ENCODE measurements at places on chromosomes 4 and X. TPM values are rescaled to one million over a fixed set of nuclear protein-coding genes. Genes with fewer than 3 reads are reported as not detected.

DNA sequence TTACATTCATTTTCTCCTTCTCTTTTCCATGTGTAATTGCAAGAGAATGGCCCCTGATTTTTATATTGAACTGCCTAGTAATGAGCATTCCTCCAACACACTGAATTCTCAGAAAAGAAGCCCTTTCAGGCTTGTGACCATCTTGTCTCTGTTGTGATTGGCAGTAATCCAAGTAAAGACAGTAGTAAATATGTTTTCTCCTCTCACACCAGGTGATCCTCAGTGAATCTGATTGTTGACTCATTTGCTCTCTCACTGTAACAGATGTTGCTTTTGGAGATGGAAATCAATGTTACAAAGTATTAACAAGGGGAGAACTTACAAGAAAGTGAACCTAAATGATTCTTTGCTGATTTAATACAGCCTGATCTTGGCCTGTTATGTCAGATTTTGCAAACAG lies 271.0 kb downstream of the AFF2 start:
- DNase-seq = no peak

GRCh38 chr4:4995103-4995907 lies 24.0 kb downstream of the CYTL1 start:
- peak; percentile 57 for DNase-seq

DNA sequence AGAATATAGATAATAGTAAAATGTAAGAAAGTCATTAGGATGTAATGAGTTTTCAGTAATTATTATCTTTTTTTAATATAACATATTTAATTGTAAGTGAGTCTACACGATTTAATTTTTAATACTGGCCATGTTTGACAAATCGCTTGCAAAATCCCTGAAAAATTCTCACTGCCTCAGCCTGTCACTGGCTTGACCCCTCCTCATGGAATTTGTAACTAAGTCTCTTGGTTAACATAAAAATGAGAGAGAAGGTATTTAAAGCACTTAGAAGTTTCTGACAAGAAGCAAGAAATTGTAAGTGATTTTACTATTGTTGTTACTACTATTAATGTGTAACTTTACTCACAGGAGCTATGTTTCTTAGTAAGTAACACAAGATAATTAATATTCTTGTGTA lies 237.9 kb upstream of the GK2 start:
- DNase-seq = no peak

- no peak for DNase-seq
Measured at GRCh38 chrX:74372272-74372671, 49.0 kb upstream of the SLC16A2 start.

- DNase-seq = no peak
Measured at GRCh38 chrX:16588266-16588665, 61.7 kb upstream of the S100G start.

DNA sequence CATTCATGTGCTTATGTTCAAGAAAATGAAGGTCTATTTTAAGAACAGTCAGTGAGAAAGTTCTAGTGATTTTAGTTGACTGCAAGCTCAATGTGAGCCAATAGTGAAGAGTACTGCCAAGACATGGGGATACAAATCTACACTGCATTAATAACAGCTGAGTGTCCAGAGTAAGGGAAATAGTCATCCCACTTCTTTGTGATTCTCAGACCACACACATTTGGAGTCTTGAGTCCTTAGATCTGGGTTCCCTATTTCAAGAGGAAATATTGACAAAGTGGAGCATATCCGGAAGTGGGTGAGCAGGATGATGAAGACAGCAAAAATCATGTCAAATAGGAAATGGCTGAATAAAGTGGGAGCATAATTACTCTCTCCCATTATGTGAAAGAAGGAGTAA lies 171.1 kb downstream of the LARP7 start:
- no peak for DNase-seq

DNA sequence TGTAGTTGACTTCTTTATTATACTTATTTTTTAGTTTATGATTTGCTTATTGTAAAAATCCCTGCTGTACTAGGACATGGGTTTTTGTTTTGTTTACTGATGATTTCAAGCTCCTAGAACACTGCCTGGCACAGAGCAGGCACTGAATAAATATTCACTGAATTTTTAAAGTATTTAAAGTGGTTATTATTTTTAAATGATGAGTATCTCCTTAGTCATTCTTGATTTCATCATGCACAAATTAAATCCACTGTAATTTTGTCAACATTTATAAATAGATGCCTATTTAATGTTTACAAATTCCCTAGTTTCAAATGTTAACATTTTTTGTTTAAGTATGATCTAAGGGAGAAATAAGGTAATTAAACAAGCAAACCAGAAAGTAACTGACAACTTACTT lies 367.9 kb upstream of the SLIT2 start:
- no peak for DNase-seq

GRCh38 chr4:151231915-151232595 lies 44.9 kb upstream of the PRSS48 start:
- no peak for DNase-seq

The TRPC5OS gene
- not detected for total RNA-seq

DNA sequence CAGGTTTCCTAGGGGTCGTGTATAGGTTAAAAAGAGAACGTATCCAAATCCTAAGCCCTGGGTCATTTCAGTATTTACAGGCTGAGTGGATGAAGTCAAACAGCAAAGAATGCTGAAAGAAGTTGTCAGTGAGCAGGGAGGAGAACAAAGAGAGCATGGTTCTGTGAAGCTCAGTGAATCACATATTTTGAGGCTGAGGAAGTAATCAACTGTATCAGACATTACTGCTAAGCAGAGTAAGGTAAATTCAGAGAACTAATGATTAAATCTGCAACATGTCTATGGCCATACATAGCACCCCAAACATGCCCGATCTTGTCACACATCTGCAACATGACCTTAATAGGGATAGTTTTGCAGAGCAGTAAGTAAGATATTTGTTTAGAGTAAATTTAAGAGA lies 1130.3 kb downstream of the RAPGEF2 start:
- DNase-seq = no peak

DNA sequence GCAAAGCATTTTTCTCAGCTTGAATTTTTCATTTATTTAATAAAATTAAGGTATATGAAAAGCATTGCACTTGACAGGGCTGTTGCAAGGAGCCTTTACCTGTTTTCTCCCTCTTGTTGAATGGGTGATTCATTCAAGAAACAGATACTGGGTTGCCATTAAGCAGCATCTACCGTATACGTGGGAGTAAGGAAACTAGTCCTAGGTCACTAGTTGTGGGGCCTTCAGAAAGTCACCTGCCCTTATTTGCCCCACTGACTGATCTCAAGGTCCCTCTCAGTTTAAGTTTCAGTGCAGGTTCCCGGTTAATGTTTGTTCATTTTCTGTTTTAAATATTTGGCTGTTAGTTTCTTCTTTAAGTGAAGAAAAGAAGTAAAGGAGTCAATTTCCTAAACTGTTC lies 34.0 kb downstream of the LHFPL1 start:
- peak; percentile 12 for DNase-seq

DNA sequence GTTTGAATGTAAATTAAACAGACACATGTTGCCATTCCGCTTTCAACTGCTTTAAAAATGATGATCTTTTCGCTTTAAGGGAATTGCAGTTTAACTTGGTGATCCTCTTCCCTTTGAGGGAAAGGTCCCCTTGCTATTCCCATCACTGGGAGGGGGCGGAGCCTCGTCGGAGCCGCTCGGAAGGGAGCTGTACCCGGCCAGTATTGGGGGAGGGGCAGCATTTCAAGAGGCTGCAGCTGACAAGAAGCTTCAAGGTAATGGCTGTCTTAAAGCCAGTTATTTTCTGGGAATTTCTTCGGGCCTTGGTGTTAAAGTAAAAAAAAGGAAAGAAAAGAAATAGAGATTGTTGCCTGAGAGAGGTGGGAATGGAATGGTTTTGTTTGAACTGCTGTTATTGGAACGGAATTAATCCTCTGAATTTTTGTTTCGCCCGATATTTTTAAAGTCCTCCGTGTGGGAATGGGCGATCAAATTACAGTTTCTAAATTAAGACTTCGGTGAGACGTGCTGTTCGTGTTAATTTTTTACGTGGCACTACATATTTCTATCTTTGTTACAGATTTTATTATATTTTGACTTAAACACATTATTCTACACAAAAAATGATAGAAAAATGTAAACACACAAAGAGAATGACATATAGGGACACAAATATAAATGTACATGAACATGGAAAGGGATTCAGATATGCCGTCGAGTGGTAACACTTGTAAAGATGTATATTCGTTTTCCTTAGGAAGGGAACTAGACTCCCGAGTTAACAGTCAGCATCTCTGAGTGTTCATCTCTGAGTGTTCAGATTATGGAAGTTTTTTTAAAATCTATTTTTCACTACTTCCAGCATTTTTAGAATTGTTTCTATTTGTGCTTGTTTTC lies 9.2 kb downstream of the PWWP3B start:
- no peak for DNase-seq

The SHROOM2 gene
- not detected for total RNA-seq

DNA sequence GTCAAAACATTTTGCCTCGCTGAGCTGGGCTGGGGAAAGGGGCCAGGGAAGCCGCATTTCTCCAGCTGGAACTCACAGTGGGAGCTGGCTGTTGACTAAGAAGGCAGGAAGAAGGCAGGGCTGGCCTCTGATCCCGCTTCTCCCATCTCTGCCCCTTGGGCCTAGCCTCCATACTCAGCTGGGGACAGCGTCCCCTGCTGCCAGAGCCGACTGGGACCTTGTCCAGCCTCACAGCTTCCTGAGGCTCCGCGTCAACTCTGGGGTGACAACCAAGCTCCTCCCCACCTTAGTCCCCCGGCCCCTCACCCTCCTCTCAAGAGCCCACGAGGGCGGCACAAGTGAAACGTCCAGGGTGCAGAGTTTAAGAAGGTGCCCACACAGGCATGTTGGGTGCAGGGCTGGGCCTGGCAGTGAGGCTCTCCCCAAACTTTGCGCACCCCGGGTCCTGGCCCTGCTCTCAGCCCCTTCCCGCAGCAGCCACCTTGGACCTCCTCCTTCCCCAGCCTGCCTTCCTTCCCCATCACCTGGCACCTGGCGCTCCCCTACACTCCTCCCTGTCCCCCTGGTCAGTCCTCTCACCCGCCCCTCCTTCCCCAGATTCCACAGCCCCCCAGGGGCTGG lies 100.8 kb downstream of the PSAPL1 start:
- no peak for DNase-seq

DNA sequence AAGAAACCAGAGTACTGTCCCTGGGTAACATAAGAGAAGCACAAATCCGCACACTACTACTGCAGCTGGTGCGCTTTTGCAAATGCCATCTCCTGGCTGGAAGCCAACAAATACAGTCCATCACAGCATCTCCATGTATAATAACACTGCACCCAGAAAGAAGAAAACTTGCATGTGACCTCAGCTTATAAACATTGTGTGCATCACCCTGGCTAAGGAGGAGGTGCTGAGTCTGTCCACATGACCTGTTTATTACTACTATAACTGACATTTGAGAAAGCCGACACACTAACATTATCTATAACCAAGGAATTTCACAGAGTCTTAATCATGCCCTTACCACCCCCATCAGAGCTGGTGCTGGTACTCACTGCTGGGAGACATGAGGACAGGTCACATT lies 516.8 kb downstream of the CFAP47 start:
- no peak for DNase-seq

The XK gene
- not detected for total RNA-seq

The CDKL2 gene
- 0.97 TPM for total RNA-seq

GRCh38 chr4:42600578-42600977 lies 56.3 kb downstream of the ATP8A1 start:
- DNase-seq = no peak

GRCh38 chrX:46588263-46588662 lies 14.7 kb downstream of the CHST7 start:
- DNase-seq = peak; percentile 61

GRCh38 chr4:54363037-54363436 lies 133.9 kb downstream of the PDGFRA start:
- no peak for DNase-seq

- DNase-seq = no peak
Measured at GRCh38 chrX:108186811-108187210, 95.2 kb downstream of the ATG4A start.

- peak; percentile 39 for DNase-seq
Measured at GRCh38 chrX:66012094-66012534, 27.8 kb downstream of the VSIG4 start.

DNA sequence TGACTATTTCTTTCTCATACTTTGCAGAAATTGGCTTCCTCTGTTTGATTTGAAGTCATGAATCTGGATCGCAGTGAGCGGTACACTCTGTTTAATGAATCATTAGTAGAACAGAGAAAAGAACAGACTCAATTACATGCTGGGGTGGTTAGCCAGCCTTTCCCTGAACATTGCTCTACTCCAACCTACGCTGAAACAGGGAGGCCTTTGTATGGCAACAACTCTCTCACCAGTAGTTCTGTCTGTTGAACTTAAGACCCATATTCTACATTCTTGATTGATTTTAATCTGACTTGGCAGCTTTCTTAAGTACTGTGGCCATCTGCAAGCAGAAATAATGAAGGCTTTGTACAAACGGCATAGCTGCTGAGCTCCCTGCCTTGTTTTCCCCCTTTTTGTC lies 19.0 kb upstream of the AP1S2 start:
- no peak for DNase-seq

Data from activated CD4-positive, alpha-beta memory T cell treated with anti-CD3 and anti-CD28 coated beads for 36 hours (primary cell).